ENCODE measurements at places on chromosomes 16 and 17.

GRCh38 chr17:28702026-28702751, 9.5 kb downstream of the PROCA1 start:
- no peak for DNase-seq

GRCh38 chr16:30369938-30370455, 297 bp downstream of the TBC1D10B start:
- no peak for DNase-seq

DNA sequence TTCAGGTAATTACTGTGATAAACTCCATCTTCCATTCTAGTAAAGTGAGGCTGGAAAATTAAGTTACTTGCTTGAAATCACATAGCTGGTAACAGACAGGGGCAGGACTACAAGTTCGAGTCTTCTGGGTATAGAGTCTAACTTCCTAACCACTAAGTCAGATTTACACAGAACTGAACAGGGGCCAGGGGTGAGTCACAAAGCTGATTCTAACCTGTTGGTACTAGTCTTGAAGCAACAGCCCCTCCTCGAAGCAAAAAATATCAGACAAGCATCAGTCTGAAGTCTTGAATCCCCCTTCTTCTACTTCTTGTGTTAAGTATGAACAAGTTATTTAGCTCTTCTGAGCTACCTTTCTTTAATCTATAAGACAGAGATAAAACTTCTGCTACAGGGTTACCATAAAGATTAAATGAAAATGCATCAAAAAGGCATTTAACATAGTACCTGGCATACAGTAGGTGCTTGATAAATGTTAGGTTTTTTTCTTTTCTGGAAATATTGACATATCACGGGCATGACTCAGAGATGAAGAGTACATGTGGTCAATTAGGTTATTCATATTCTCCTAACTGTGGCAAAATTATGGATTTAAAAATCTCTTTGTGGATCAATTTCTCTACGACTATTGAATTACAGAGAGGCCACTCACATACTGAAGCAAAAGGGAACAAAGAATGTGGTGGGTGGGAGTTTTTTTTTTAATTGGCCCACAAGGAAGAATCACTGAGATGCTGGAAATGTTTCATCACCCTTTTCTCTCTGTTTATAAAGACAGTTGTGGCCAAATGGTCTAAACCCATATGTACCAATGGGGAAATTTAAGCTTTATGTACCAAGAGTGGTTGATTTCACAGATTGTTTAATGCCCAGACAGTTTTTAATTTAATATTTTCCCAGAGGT, 266.9 kb upstream of the DYNLRB2 start:
- no peak for DNase-seq

DNA sequence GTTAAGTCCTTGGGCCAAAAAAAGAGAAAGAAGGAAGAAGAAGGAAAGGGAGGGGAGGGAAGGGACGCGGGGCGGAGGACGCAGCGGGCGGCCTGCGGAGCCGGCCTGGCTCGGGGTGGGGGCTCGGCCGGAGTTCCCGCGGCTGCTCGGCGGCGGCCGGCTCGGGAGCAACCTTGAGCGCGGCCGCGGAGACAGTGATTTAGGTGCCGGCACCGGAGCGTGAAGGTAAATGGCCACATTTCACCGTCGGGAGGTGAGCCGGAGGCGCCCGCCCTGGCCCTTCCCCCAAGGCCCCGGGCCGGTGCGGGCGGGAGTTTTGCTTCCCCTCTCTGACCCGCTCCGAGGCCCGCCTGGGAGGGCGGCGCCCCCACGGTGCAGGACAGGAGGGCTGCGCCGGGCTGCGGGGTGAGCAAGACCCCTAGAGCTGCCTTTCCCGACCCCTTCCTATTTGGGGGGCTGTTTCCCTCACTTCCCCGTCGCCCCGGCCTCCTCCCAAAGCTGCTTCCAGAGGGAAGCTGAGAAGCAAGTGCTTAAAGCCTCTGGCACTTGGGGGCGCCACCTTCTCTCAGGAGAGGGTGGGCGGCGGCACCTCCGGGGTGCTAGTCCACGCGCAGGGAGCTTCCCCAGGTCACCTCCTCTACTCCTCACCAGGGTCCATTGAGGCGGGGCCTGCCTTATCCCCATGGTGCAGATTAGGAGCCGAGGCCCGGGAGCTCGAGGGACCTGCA, 56.5 kb downstream of the MRM1 start:
- no peak for DNase-seq

GRCh38 chr17:40481106-40481505, 20.3 kb downstream of the TNS4 start:
- DNase-seq = no peak

- DNase-seq = no peak
Measured at GRCh38 chr17:17924131-17924856, 47.9 kb downstream of the TOM1L2 start.

DNA sequence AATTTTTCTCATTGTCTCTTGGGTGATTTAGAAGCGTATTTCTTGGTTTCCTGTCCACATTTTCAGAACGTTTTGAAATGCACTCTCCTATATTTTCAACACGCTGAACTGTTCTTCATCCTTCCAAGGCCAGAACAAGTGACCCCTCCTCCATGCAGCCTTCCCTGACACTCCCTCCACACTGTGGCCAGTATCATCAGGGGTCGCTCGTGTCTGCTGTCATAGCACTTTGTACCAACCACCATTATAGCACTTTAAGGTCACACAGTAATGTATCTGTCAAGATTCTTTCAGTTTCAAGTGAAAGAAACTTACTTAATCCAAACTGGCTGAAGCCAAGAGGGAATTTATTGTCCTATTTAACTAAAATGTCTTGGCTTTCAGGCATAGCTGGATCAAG, 17.5 kb upstream of the IL21R start:
- DNase-seq = no peak

GRCh38 chr17:67544364-67544955, 167.4 kb downstream of the PITPNC1 start:
- DNase-seq = no peak

DNA sequence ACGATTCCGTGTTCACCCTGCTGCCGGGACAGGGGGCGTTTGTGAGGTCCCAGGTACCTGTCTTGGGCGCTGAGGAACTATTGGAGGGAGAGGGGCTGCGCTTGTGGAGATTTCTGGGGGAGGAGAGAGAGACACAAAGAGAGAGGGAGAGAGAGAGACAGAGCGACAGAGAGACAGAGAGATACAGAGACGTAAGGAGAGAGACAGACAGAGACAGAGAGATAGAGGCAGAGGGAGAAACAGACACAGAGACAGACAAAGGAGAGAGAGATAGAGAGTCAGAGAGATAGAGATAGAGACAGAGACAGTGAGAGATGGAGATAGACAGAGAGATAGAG, 24.5 kb upstream of the ITGAX start:
- no peak for DNase-seq

DNA sequence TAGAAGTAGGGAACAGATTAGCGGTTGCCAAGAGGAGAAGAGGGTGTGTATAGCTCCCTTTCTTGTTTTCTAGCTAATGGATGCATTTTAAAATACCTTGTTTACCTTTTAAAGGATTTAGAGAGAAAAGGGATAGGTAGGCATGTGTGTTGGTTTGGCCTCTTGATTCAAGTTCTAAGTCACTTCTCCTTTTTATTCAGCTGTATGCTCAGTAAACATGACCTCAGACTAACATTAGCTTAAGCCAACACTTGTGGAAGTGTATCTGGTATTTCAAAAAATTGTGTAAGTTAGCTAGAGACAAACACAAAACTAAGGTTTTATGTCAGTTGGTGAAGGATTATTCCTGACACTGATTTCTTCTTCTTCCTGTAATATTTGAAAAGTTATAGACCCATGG, 204.1 kb upstream of the NOG start:
- DNase-seq = no peak

- DNase-seq = no peak
Measured at GRCh38 chr16:46573008-46573833, 48.0 kb downstream of the SHCBP1 start.

DNA sequence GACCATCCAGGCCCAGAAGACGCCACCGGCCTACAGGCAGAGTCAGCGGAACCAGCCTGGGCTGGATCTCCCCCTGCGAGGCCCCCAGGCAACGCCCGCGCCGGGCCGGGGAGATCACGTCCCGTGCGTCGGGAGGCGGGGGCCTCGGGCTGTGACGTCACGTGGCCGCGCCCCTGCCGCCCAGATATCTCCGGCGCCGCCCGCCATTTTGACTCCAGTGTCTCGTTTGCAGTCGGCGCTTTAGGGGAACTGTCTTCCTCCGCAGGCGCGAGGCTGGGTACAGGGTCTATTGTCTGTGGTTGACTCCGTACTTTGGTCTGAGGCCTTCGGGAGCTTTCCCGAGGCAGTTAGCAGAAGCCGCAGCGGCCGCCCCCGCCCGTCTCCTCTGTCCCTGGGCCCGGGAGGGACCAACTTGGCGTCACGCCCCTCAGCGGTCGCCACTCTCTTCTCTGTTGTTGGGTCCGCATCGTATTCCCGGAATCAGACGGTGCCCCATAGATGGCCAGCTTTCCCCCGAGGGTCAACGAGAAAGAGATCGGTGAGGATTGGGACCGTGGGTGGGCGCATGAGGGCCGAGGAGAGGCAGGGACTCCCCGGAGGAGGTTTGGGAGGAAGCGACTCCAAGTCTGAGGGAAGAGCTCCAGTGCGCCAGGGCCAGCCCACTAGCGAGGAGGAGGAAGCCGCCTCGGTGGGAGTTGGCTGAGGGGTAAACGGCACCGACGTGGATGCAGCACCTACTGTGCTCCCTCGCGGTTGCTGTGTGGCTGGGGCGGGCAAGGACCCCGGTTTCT, at the start of gene WSB1:
TSS of gene WSB1 (plus strand) at position 217 of the 791 bp plus-strand sequence. CDS start at position 499, 282 bp downstream.
- peak; percentile 90 for DNase-seq

DNA sequence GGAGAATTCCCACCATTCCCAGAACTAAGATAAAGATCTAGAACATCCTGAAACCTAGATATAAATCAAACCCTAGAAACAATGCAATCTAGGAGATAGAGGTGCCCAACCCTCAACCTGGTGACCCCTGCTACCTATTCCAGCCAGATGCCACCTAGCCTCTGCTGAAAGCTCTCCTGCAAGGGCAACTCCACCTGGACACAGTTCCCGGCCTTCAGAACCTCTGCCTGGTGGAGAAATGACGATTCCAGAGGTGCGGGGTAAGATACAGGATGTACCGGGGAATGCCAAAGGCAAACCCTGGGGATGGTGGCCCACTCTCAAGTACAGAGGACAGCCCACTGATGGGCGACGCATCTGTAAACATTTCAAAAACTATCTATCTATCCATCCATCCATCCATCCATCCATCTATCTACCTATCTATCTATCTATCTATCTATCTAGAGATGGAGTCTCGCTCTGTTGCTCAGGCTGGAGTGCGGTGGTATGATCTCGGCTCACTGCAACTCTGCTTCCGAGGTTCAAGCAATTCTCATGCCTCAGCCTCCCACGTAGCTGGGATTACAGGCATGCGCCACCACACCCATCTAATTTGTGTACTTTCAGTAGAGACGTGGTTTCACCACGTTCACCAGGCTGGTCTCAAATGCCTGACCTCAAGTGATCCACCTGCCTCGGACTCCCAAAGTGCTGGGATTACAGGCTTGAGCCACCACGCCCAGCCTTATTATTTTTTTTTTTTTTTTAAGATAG, 19.0 kb downstream of the MEAK7 start:
- no peak for DNase-seq

DNA sequence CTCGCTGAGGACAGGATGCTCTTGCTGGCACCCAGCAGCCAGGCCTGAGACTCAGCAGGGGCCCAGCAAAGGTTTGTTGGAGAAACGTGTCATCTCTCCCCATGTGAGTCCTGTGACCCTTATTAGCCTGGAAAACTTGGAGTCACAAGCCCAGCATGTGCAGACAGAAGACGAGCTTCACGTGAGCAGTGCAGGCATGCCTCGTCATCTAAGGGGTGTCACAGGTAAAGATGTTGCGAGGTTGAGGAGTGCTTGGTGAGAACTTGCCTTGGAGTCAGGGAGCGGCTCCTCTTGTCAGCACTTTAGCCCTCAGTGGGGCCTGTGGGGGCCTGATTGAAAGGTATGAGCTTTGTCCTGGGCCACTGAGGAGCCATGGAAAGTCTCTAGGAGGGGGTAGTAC, 2.1 kb upstream of the CTRL start:
- DNase-seq = no peak

Data from activated gamma-delta T cell treated with Interleukin-2 at 50 U/mL for 16 hours (primary cell).